NCI-H774 (cell line): ENCODE measurements at places on chromosomes 2 and 18.

DNA sequence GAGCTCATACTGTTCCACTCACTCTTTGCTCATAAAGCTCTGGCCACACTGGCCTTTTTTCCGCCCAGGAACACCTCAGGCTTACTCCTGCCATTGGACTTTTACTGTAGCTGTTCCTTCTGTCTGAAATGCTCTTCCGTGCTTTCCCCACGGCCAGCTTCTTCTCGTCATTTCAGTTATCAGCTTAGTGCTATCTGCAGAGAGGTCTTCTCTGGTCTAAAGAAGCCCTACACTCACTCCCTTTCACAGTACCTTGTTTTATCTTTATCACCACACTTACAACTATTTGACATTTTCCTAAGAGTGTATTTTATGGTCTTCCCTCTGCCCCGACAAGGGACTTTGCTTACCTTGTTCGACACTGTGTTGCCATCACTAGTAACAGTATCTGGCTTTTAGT lies 388.1 kb upstream of the SPRED2 start:
- no peak for DNase-seq

DNA sequence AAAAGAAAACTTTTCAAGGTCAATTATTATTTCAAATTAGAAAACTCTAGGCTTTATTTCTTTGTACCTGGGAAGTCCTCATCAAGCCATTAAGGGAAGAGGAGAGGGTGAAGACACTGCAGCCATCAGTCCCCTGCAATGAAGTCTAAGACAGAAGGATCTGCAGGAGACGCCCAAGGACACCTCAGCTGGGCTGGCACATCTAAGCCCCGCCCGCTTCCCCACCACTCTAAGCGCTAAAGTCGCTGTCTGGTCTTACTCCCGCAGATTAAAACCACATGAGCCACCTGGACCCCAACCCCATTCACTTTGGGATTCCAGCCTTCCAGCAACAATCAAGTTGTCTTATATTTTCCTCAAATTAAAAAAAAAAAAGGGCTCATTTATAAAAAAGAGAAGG lies 104.4 kb downstream of the AFF3 start:
- DNase-seq, result no peak

GRCh38 chr2:90069290-90069894 lies 1377.9 kb downstream of the RPIA start:
- no peak for DNase-seq

DNA sequence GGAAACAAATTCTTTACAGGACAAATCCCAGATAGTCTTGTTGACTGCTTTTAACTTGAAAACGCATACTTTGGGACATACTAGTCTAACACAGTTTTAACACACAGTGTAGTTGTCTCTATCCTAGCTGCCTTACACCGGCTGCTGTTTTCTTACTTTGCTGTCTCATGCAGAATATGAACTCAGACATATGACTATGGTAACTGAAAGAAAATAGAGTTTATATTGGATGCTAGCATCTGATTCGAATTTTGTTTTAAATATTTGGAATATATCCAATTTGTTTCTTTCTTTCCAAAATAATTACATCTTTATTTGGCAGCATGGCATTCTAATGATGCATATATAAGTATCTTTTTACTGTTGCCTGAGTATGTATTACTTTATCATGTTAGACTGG lies 69.8 kb downstream of the ANKRD12 start:
- DNase-seq, result no peak

- peak; percentile 7 for DNase-seq
These were observed 9.3 kb upstream of the THADA start for GRCh38 chr2:43605079-43605655.

DNA sequence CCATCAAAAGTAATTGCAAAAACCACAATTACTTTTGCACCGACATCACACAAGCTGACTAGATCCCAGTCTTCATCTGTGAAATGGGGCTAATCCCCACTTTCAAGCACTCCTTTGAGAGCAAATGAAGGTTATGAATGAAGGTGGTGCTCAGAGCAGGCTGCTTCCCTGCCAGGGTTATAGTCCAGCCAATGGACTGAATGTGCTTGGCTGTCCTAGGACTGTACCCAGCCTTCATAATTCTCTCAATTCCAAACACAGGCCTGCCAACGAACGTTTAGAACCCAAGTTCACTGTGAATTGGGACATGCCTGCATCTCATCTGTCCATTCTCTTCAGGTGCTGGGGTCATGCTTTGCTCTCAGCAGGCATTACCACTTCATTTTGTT lies 27.8 kb upstream of the ICOS start:
- no peak for DNase-seq

DNA sequence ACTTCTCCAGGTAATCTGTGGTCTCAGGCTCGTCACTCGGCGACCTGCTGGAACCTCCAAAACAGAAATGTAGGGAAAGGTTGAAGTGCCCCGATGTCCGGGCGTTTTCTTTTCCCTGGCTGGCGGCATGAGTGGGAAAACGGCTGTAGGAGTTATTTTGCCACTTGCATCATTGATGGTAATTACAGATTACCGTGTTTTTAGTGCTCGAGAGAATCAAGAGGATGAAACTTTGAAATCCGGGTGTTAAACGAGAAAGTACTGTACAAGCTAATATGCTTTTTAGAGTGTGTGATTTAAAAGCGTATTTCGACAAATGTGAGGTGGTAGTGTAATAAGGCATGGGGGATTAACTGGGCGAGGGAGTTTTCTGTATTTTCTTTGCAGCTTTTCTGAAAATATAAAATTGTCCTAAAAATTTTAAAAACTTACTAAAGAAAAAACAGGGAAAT lies 819 bp downstream of the GRHL1 start:
- no peak for DNase-seq

- peak; percentile 53 for DNase-seq
These were observed 3.6 kb upstream of the ARL4C start for GRCh38 chr2:234500394-234501006.

- DNase-seq, result no peak
These were observed 702.8 kb upstream of the SLC39A10 start for GRCh38 chr2:194954218-194954617.

- DNase-seq, result no peak
These were observed 368.7 kb upstream of the RAB6C start for GRCh38 chr2:129610766-129611165.

- DNase-seq, result peak; percentile 59
These were observed 13.2 kb upstream of the ATP6V1B1 start for GRCh38 chr2:70922235-70923234.
